ENCODE measurements at places on chromosomes 6 and 20.

DNA sequence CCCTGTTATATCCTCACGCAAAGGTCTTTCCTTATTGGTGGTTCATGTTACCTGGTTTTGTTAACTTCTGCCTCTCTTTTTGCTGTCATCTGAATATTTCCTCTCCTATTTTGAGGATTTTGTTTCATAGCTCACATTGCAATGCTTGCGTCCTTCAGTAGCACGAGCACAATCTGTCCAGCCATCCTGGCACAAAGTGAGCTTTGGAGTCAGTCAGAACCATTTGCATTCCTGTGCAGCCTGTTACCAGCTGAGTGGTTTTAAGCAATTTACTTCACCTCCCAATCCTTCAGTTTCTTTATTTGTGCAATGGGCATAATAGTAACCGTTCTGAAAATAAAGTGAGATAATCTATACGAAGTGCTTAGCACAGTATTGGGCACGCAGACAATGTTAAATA is 42.7 kb downstream of the AKAP7 start:
- DNase-seq: no peak

GRCh38 chr20:17725094-17725835 is 25.5 kb downstream of the BANF2 start:
- DNase-seq: no peak

DNA sequence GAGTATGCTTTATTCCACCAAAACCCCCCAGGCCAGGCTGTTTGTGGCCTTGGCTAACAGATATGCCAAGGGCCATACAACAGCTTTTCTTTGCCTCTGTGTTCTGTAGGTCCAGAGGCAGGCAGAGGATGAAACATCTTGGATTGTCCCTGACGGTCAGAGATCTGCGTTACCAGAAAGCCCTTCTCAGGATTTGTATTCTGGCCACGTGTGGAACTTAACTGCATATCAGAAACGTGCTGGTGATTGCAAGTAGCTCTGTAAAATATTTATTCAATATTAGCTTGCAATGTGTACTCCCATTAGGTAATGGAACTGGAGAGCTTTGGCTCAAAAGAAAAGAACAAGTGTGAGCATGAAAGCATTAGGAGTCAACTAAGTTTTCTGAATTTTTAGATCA is 275.0 kb downstream of the CBLN4 start:
- no peak for DNase-seq

DNA sequence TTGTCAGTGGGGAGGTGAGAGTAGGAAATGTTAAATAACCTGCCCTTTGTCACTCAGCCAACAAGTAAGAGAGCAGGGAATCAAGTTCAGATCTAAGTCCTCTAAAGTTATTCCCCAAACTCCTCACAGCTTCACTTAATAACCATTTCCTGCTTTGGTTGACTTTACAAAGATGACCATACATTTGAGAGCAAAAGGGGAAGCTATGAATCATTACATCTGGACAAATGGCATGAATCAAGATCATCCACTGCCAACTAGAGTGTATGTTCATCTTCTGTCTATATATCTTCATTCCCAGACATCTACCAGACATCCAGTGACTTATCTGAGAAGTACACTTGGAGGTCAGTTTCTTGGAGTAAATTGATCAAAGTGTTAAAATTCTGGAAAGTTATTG is 15.1 kb upstream of the HIVEP2 start:
- peak; percentile 56 for DNase-seq

- DNase-seq: no peak
Measured at GRCh38 chr6:70998148-70998547, 41.3 kb upstream of the B3GAT2 start.

DNA sequence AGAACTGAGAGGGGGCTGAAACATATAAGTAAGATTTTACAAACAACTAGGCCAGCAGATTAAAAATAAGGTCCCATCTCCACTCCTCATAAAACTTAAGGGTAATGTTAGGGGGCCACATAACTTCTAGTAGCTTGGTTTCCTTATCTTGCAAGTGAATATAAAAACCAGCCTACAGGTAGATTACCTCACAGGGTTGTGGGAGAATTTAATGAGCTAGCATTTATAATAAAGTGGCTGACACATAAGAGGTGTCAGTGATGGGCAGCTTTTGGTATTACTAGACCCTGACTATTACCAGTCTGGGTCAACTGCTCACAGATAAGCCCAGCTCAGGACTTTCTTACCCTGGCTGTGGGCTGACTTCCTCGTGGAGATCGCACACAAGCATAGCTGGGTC is 9.2 kb upstream of the PPP1R14C start:
- no peak for DNase-seq

- no peak for DNase-seq
Measured at GRCh38 chr20:46651091-46651962, at the start of gene SLC13A3. Gene SLC13A3, minus strand, starts transcription at chr20:46651459. Its CDS starts 38 bp downstream, at chr20:46651421.

DNA sequence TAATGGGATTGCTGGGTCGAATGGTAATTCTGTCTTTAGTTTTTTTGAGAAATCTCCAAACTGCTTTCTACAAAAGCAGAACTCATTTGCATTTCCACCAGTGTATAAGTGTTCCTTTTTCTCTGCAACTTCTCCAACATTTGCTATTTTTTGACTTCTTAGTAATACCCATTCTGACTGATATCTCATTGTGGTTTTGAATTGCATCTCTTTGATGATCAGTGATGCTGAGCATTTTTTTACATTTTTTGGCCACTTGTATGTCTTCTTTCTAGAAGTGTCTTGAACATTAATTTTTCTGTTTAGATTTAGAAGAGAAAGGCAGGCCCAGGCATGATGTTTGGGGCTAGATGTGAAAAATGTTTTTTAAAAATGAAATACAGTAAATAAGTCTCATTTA is 553.1 kb upstream of the MAN1A1 start:
- no peak for DNase-seq

DNA sequence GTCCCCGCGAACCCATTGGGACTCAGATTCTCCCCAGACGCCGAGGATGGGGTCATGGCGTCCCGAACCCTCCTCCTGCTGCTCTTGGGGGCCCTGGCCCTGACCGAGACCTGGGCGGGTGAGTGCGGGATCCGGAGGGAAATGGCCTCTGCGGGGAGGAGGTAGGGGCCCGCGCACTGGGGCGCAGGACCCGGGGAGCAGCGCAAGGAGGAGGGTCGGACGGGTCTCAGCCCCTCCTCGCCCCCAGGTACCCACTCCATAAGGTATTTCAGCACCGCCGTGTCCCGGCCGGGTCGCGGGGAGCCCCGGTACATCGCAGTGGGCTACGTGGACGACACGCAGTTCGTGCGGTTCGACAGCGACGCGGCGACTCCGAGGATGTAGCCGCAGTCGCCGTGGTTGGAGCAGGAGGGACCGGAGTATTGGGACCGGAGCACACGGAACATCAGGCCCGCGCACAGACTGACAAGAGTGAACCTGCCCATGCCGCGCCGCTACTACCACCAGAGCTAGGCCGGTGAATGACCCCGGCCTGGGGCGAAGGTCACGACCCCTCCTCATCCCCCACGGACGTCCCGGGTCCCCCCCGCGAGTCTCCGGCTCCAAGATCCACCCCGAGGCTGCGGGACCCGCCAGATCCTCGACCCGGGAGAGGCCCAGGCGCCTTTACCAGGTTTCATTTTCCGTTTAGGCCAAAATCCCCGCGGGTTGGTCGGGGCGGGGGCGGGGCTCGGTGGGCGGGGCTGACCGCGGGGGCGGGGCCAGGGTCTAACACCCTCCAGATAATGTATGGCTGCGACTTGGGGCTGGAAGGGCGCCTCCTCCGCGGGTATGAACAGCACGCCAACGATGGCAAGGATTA is 15.7 kb upstream of the HLA-A start:
- DNase-seq: peak; percentile 57

DNA sequence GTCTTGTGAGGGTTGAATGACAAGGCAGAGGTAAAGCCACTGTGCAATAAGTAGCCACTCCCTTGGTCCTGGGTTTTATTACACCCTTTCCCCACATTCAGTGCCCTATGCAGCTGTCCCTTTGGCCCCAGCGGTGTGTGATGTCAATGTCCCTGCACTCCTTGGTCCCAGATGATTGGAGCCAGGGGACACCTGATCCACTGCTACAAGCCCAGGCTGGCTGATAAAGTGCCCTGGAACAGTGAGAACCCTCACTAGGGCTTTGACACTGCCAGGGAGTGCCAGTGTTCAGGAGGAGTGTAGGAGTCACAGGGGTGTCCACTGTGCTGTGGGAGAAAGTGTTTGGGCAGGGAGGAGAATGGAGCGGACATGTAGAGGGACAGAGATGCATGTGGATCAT is 30.4 kb downstream of the GABRR1 start:
- no peak for DNase-seq

DNA sequence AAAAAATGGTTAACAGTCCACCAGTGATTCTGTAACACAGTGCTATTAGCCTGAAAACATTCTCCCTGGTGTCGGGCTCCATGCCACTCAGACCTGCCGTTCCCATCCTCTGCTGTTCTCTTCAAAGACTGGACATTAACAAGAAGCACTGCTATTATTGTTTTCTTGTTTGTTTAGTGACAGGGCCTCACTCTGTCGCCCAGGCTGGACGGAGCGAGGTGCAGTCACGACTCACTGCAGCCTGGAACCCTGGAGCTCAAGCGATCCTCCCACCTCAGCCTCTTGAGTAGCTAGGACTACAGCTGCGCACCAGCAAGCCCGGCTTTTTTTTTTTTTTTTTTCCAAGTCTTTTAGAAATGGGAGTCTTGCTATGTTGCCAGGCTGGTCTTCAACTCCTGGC is 9.6 kb downstream of the RMND1 start:
- no peak for DNase-seq

DNA sequence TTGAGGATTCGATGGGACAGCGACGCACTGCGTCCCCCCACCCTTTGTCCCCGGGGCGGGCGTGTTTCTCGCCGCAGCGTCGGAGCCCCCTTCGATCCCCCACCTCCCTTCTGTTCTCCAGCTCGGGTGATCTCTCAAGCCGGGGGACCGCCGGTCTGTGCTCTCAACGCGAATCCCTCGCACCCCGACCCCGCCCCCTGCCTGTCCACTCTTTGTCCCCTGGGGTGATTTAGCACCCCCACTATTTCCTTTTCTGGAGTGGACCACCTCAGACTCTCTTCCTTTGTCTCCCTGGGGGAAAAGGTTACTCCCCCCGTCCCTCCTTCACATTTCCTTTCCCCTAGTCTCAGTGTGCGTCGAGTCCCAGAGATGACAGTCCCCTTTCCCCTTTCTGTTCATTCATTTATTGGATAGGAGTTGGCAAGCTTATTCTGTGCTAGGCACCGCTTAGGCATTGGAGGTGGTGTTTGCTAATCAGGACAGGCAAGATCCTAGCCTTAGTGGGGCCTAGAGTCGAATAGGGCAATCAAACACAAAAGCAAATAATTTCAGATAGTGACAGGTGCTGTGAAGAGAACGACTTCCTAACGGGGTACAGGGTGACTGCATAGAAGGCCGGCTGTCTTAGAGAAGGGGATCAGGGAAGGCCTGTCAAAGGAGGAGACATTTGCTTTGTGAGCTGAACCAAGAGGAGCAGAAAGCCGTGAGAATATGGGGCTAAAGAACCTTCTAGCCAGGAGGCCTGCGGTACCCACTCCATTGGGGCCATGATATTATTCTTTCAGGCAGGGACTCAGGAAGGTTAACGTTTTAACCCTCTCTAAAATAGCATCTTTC is 741 bp downstream of the PTPN1 start:
- DNase-seq: no peak
